IPS DF 6.9 (cell line): ENCODE measurements at places on chromosomes 12 and 14.

GRCh38 chr12:46473634-46474329, 101.2 kb upstream of the SLC38A2 start:
- no peak for DNase-seq

- no peak for DNase-seq
Measured at GRCh38 chr12:30700216-30700900, 4.7 kb upstream of the IPO8 start.

- DNase-seq: no peak
Measured at GRCh38 chr12:41486718-41487117, 298.6 kb downstream of the PDZRN4 start.

DNA sequence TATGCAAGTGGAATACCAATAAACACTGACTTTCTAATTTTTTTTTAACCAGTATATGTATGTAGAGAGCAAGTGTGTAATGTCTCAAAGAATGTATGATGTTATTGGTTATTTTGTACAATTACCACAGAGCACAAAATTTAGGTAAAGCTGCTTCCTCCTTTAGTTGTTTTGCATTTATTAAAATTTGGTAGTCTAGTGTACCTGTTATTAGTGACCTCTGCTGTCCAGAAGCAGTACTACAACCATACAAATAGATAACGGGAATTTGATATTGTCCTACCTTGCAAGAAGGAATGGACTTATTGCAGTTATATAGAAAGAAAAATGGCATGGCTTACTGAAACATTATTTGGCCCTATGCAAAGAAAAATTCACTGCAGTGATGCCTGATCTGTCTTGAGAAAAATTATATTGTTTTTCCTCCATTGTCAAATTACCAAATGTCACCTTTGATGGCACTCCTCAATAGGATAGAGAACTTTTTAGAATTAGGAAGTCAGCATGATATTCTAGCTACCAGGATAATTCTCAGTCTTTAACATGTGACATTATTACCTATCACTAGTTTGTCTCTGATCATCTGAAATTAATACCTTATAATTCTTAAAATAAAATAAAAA, 153.9 kb upstream of the RMST start:
- DNase-seq: no peak

DNA sequence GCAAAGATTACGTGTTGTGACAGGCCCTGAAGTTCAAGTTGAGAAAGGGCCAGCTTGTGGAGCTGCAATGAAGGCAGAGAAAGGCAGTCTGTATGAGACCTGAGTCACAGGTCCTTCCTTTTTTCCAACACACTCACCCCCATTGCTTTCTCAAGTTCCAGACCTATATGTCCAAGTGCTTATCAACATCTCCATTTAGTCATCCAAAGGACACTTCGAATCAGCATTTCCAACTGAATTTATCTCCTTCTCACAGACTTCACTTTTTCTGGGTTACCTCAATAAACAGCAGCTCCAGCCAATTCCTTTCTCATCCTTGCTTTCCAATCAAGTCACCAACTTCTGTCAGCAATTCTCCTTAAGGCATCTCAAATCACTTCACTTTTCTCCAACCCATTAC, 56.4 kb upstream of the KIF21A start:
- no peak for DNase-seq

GRCh38 chr12:3200032-3200617, 122.9 kb downstream of the TSPAN9 start:
- DNase-seq: peak; percentile 64

DNA sequence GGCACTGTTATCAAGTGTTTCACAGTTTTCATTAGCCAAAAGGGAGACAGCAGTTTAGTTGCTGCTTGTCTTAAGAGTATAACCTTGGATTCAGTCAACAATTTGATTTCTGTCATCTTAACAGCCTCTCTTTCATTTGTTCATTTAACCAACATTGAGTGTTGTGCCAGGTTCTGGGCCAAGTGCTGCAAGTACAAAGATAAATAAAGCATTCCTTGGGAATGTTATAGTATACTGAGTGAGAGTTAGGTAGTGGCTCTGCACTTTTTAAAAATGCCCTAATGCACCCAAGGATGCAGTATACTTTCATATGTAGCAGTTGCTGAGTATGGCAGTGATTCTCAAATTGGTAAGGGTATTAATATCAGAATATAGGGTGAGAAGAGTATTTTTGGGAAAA, 15.4 kb downstream of the APAF1 start:
- DNase-seq: no peak

GRCh38 chr12:103011974-103012763, 54.7 kb downstream of the ASCL1 start:
- DNase-seq: no peak

GRCh38 chr12:22533155-22533554, 11.2 kb downstream of the C2CD5 start:
- no peak for DNase-seq
